Activated gamma-delta T cell treated with Interleukin-2 at 50 U/mL for 16 hours (primary cell): ENCODE measurements at places on chromosomes 12 and 14.

DNA sequence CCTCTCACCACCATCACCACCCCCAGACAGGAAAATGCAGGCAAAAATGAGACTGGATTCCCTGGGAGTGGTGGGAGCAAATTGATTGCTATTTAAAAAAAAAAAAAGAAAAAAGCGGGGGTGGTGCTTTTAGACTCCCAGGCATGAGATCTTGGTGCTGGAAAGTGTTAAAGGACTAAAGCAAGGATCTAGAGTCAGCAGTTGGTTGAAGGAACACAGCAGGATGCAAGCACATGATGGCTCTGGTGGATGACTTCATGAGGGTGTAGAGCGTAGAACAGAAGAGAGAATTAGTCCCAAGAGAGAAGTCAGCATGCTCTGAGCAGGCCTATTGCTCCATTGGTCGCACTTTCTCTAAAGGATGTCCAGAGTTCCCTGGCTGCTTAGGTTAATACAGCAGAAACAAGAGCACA, 183.8 kb upstream of the HMGA2 start:
- no peak for DNase-seq

DNA sequence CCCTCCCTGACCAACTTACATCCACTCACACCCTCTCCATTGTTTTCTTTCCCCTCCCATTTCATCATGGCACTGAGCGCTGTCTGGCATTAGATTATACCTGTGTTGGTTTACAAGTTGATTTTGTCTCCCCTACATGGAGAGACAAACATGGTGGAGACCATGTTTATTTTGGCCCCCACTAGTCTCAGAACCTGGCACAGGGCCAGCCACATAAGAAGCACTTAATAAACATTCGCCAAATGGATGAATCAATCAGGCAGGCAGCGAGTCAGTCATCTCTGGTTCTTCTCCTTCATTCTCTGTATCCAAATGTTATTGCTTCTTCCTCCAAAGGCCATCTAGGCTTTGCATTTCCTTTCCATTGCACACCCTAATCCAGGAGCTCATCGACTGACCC, 177.4 kb downstream of the DPF3 start:
- DNase-seq: no peak

DNA sequence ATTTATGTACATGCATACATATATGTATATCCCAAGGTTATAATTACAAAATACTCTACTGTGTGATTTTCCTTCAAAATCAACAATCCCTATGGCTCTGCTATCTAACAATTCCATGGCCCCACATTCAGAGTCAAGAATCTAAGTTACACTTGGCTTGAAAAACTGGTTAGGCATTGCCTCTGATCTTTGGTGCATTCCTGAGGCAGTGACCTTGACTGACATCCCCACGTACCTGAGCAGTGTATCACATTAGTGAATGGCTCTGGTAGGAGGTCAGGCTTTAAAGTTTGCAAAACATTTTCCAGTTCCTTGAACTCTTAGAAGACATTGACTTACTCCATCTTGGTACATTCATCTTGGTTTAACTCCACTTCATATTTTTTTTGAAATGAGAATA, 8.5 kb upstream of the STON2 start:
- DNase-seq: no peak

DNA sequence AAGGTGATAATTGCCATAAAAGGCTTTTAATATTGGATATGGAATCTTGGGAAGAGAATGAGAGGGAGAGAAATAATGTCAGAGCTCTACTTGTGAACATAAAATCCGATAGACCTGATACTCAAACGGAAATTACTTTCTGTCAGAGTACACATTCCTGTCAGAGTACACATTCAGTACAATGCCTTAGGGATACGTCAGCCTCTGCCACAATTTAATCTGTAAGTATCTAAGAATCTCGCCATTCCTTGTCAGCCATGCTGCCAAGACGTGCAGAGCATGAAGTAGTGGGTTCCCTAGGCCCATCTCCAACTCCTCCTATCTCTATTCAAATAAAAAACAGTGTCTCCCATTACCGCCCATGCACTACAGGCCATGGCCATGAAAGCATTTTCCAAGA, 242.6 kb downstream of the CEP128 start:
- DNase-seq: no peak

- no peak for DNase-seq
Measured at GRCh38 chr14:102907303-102907844, 15.1 kb upstream of the AMN start.

DNA sequence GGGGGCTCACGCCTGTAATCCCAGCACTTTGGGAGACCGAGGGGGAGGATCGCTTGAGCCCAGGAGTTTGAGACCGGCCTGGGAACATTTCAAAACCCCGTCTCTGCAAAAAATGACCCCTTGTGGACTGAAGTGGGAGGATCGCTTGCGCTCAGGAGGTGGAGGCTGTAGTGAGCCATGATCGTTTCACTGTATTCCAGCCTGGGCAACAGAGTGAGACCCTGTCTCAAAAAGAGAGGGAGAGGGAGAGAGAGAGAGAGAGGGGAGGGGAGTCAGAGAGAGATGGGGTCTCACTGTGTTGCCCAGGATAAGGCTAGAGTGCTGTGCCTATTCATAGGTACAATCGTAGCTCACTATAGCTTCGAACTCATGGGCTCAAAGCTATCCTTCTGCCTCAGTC, 2.8 kb downstream of the FGD4 start:
- no peak for DNase-seq

DNA sequence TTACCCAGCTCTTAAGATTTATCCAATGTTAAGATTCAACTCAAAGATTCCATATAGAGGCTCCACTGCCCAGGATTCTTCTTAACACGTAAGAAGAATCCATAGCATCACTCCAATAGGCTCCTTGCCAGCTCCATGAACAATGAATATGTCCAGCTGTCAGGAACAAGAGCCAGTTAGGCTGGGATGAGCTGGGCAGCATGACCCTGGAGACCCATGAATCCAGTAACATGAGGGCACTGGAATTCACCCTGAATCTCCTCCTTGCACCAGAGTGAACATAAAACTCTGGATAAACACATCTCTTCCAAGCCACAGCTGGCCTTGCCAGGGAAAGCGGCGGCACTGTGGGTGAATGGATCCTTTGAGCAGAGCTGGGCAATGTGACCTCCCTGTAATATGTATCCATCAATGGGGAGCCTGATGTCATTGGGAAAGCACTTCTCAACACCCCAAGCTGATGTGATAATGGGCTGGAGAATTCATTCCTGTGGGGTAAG, 24.4 kb upstream of the TC2N start:
- DNase-seq: no peak

- no peak for DNase-seq
Measured at GRCh38 chr14:87522575-87522974, 470.4 kb downstream of the GALC start.

GRCh38 chr12:93043877-93044209, 114.7 kb upstream of the EEA1 start:
- DNase-seq: no peak

DNA sequence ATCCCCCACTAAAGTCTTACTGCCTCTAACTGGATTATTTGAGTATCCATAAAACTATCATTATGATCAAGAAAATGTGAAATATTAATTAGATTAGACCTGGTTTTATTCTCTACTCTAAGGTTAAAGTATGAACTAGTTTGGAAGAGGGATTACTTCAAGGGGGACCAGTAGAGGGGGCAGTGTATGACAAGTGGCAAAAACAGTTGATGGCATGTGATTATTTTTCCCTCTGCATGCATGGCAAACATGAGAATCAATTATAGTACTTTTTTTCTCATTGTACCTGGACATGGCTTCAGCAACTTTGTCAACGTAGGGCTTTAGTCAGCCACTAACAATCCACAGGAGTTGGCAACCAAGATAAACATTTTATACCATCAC, 145.0 kb upstream of the SLC38A2 start:
- no peak for DNase-seq

- no peak for DNase-seq
Measured at GRCh38 chr12:4160314-4161040, 113.1 kb upstream of the CCND2 start.

DNA sequence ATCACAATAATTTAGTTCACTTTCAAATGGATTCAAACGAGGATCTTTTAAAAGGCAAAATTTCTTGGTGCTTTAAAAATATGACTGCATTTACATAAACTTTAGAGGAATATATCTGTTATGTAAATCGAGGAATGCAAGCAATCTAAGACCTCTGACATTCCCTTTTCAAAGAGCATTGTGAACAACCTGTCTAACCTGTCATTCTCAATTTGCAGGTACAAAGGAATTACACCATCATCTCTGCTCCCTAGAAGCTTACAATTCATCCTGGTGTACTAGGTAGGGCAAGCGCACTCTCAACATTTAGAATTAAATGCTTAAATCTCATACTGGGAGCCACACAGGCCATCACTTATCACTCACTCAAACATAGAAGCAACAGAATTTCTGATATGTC, 35.6 kb downstream of the BMP4 start:
- DNase-seq: no peak

- no peak for DNase-seq
Measured at GRCh38 chr14:74476107-74476506, 17.0 kb downstream of the NPC2 start.

DNA sequence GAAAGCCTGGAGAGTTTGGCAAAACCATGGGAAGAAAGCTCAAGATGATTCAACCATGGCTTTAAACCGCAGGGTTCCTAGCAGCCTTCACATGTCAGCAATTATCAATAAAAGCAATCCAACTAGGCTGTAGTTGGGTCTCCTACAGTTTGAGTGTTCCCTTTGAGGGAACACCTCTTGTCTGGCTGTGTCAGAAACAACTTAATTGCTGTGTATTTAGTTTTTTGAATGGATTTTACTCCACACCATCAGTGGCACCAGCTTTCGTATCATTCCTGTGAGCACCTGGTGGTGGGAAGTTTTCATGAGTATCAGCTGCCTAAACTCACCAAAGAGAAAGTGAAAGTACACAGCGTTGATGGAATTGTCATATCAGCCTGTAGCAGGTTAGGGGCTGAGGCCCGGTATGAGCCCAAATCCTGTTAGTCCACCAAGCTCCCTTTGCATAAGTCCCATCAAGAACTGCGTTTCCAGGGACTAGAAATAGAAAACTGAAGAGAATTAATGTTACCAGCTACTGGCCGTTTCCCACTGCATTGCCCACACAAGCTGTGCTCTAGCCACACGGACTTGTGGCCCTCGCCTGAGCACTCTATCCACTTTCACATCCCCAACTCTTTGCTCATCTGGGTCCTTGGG, 10.9 kb upstream of the IL26 start:
- DNase-seq: no peak

DNA sequence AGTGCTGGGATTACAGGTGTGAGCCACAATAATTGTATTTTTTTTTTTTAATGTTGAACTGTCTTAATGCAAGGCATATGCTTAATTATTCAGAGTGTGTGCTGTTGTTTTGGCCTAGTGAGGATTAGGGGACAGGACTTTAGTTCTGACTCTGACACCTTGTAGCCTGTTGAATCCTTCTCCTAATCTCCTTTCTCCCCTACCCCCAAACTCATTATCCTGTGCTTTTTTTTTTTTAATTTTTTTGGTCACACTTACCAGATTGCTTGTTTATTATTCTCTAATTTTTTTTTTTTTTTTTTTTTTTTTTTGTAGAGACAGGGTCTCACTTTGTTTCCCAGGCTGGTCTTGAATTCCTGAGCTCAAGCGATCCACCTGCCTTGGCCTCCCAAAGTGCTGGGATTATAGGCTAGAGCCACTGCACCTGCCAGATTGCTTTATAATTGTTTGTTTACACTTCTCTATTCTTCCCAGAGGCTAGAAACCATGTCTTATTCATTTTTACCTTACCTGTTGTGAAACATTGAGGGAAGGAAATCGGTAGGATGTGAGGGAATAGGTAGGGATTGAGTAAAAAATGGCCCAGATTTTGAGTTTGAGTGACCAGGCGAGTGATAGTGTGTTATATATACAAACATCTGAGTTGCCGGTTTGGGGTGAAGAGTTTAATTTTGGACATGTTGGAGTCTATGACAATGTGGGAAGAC, 32.2 kb downstream of the DIP2B start:
- no peak for DNase-seq

DNA sequence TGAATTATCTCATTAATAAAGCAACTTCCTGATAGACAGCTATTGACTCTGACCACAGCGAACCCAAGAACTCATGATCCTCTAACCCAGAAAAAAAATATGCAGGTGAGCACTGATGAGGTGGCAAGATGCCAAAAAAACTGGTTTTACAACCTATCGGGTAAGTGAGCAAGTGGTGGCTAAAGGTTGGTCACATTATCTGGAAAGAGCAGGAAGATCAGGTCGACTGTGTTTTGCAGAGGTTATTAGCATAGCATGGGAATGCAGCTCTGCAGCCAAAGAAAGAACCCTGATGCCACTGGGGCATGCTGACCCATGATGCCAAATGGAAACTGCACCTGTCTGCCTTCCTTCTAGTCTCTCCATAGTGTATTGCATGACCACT, 23.5 kb downstream of the BHLHE41 start:
- DNase-seq: no peak

DNA sequence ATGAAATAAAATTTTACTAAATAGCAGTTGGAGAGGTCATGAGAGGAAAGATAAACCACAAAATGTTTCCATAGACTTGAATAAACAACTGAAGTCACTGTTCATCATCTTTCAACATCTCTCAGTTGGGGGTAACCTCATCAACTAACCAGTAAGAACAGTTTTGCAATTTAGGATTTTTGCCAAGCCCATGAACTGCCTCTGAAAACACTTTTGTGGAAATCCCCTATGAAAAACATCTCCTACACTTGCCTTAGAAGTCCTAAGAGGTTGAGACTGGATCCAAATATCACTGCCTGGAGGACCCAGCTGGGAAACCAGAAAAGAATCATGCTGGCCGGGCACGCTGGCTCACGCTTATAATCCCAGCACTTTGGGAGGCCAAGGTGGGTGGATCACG, 273.1 kb downstream of the C12orf50 start:
- DNase-seq: no peak

GRCh38 chr14:29857551-29857950, 70.1 kb downstream of the PRKD1 start:
- DNase-seq: no peak

DNA sequence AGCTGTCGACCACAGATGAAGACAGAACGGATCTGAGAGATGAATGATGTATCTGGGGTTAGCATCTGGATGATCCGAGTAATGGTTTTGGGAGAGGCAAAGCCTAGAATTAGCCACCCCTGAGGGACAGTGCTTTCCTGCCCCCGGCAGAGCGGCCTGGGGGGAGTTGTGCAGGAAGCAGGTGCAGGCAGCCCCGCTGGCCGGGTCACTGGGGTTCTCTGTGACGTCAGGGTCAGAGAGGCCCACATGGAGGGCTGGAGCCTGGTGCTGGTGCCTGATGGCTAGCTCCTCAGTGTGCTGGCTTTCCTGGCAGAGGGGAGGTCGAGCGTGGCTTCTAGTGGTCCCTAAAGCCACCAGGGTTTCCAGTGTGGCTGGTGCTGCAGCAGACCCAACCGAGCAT, 70.3 kb downstream of the ADGRD1 start:
- DNase-seq: no peak

DNA sequence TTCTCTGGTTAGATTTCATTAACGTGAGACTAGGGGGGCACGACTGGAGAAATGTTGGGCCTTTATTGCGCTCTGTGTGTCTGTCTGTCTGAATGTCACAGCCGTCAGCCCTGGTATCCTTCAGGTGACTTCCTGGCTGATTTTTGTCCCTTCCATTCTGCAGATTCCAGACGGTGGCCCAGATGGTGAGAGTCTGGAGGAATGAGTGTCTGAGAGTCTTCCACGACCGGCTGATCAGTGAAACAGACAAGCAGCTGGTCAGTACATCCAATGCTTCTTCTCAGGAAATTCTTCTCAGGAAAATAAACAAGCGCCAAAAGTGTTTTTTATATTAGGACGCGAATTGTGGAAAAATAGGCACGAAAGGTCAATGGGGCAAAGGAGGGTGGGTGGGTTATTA, 93.5 kb downstream of the CCDC92 start:
- DNase-seq: no peak

- no peak for DNase-seq
Measured at GRCh38 chr12:81950871-81951270, 191.7 kb upstream of the PPFIA2 start.
